Activated naive CD4-positive, alpha-beta T cell treated with anti-CD3 and anti-CD28 coated beads, Interleukin-2, amount 50 U/mL, for 72 hours (primary cell): ENCODE measurements at places on chromosomes 5 and 9. TPM values are rescaled to one million over a fixed set of nuclear protein-coding genes. Genes with fewer than 3 reads are reported as not detected.

Gene DDX4
- not detected for total RNA-seq

Gene NFIB
- not detected for total RNA-seq

DNA sequence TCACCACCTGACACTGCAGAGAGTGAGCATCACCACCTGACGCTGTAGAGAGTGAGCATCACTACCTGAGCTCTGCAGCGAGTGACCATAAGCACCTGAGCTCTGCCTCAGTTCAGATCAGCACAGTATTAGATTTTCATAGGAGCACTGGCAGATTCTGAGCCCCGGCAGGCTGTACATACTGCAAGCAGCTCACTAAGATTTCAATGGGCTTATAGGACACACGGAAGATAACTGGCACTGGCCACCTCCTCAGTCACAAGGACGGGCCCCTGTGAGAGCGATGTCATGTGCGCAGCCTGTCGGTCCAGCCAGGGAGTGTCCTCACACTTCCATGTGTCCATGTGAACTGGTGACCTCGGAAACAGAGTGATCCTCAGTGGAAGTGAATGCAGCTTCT, 153.5 kb upstream of the IRX2 start:
- DNase-seq, result no peak

DNA sequence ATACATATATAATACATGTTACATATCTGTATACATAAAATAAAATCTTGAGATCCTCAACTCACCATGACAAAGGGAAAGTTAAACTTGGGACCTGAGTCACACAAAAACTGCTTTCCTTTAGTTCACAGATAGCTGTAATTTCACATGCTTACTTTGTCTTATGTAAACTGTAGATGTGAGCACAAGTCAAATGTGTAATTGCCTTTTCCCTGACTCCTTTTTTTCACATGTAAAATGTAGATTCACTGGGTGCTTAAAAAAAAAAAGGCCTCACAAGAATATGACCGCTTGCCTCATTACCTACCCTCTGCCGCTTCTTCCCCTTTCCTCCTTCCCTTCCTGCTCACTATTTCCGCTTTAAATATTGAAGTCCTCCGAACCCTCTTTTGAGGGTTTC, 21.9 kb upstream of the FAM169A start:
- no peak for DNase-seq

DNA sequence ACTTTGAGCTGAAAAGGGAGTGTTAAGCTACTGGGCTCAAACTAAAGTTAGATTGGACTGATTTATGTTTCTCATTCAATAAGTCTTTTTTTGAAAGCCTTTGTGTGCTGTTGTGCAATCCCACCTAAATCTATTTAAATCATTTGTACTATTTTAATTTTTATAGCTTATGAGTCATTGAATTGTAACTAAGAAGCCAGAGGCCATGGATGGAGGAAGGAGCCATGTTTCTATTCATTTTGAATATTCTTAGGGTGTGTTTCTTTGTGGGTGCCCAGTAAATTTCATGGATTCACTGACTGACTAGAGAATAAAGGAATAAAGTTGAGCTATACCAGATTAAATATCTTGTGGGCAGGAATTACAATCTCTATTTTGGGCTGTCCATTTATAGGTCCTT, 238.5 kb downstream of the KIF4B start:
- DNase-seq, result no peak
